ENCODE measurements at places on chromosomes 5 and 9. TPM values are rescaled to one million over a fixed set of nuclear protein-coding genes. Genes with fewer than 3 reads are reported as not detected.

ADAMTS19 gene
- polyA plus RNA-seq = 18.4 TPM

HRH2 gene
- polyA plus RNA-seq = 0.90 TPM

- DNase-seq = no peak
Observed at GRCh38 chr9:93659837-93660177, 83.4 kb downstream of the PHF2 start.

DNA sequence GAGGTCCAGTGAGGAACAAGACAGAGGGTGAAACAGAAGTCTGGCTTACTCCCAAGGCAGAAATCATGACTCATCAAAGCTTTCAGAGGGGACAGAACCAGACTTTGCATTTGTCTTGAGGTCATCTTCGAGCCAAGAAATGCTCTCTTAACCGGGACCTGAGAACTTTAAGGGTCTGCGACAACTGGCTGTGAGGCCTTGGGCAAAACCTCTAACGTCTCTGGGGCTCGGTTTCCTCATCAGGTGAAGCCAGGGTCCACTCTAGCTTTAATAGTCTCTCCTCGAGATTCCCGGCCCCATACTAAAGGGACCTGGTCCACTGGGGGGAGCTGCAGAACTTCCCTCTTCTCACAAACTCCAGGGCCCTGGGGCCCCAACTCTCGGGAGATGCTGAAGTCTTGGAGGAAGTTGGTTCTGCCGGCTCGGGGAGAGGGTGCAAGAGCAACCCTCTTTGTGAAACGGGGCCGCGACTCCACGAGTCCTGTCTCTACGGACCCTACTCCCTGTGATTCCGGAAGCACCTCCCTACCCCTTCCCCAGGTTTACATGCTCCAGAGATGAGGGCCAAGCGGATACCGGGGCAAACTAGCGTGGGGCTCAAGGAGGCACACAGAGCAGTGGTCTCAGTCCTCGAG is 2.6 kb downstream of the GLIS3 start:
- DNase-seq = no peak

GRCh38 chr9:127538849-127539258 is 73.2 kb upstream of the STXBP1 start:
- DNase-seq = no peak

DNA sequence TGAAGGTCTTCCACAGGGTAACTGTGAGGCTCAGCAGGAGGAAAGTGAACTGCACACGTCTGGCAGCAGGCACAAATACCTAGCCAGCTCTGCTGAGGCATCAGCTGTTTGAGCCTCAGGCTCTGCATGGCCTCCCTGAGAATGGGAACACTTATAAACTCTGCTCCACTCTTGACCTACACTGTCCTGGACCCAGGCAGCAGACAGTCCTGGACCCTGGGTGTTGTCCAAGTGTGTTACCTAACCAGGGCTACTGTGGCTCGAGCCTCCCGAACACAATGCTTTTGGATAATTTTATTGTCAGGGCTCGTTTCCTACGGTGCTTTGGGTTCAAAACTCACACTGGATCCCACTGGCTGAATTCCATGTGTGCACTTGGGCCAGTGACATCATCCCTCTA is 497.9 kb downstream of the SEMA5A start:
- DNase-seq = no peak

DNA sequence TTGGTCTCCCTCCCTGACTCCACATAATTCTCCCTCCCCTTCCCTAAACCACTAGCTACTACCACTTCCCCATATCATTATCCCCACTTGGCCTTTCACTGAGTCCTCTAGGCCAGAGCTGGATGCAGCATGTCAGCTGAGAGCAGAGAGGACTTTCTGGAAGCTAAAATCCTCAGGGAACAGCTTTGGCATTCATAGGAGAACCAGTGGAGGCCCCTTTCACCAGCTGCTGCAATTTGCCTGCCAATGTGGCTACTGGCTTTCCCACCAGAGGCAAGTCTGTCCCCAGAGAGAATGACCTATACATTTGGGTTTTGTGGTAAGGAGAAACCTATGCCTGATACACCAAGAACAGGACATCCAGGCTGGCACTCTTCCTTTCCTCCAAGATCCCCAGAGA is 14.4 kb downstream of the FAM219A start:
- DNase-seq = no peak
